ENCODE measurements at places on chromosomes 12 and 14.
A peak's percentile ranks its signal among the peaks of the same experiment; 100 is the strongest.

DNA sequence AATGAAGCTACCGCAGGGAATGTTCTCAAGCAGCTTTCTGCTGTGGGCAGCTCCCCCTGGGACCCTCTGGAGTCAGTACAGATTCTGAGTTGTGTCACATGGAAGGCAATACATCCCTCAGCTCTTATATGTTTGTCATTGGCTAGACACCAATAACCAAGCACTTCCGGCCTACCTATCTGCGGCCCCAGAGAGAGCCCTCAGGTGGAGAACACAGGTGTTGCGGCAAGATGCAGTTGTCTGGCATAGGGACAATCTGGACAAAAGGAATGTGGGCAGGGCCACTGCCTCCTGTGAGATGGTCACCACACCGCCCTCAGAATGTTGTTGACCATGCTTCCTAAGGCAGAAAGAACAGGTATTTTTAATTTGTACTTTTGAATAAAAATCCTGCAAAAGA is 118.7 kb downstream of the BRMS1L start:
- DNase-seq, result no peak

DNA sequence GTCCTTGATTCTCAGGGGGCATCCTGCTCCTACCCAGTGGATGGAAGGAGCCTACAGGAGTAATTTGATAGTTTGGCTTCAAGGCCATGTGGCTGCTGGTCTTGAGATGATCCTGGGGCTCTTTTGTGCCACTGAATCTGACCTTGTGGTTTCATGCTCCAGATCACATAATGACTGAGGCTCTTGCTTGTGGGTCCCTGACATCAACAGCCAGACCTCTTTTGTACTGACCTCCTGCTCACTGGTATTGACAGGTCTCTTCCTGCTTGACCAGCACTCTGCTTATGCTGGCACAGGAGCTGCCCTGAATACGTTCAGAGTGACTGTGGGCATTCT is 23.2 kb upstream of the JPH4 start:
- DNase-seq, result no peak

DNA sequence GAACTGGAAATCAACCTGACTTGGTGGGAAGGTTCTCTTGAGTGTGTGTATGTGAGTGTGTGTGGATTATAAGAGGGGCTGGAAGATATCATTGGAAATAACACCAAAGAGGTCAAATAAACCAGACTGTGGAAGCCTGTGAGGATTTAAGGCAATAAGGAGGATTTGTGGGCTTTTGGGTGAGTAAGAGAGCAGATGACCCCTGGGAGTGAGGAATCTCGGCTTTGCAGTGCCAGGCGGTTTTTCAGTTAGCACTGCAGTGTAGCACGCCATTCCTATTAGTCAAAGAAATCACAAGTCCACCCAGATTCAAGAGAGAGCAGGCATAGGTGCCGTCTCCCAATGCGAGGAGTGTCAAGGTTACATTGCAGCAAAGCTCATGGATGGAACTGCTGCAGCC is 63.3 kb downstream of the CALM1 start:
- no peak for DNase-seq

GRCh38 chr14:23062002-23062401 is 4.7 kb upstream of the CDH24 start:
- DNase-seq, result peak; percentile 86

DNA sequence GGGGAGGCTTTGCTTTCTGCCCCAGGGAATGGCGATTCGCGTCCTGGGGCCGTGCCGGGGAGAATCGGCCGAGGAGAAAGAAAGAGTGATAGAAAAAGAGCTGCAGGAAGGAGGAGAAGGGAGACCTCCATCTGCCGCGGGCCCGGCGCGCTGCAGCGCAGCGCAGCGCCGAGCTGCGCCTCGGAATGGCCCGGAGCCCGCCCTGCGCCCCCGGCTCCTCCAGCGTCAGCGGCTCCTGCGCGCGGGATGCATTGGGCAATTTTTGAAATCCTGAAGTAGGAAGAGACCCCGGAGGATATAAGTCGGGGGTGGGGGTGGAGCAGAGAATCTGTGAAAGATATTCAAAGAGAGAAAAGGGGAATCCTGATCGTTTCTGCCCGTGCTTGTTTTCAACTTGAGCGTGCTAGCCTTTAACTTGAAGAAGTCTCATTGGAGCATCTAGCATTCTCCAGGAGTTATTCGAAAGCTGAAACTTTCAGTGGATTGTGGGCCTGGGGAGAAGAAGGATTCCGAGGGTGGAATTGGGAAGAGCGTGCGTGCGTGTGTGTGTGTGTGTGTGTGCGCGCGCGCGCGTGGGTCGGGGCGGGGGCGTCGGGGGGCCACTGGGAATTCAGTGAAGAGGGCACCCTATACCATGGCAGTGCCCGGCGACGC is 441 bp downstream of the PDE3A start:
- DNase-seq, result no peak

DNA sequence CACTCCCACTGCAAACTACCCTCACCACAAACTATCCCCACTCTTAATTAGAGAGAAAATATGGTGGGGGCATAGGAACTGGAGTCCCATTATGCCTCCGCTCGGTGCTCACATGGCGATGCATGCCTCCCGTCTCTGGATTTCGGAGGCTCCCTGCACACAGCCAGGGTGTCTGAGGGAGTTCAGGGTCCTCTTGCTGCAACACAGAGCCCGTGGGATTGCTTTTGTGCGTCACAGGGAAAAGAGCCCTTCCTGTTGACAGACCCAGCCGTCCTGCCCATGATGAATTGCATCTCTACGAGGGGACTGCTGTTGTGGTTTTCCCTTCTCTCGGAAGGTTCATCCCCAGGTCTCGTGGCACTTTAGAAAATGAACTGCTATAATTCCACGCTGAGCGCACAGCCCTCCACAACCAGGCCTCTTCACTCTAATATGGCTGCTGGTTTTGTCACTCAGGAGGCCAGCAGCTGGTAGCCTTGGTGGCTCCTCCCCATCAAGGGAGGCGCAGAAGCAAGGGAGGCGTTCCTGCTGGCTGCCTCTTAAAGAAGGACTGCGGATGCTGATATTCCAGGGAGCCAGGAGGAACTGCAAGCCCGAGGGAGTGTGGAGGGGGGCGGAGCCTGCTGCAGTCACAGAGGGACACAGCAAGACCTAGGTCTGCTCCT is 158.0 kb downstream of the KCNA5 start:
- no peak for DNase-seq

GRCh38 chr14:24785698-24786097 is 151.7 kb upstream of the GZMB start:
- no peak for DNase-seq

DNA sequence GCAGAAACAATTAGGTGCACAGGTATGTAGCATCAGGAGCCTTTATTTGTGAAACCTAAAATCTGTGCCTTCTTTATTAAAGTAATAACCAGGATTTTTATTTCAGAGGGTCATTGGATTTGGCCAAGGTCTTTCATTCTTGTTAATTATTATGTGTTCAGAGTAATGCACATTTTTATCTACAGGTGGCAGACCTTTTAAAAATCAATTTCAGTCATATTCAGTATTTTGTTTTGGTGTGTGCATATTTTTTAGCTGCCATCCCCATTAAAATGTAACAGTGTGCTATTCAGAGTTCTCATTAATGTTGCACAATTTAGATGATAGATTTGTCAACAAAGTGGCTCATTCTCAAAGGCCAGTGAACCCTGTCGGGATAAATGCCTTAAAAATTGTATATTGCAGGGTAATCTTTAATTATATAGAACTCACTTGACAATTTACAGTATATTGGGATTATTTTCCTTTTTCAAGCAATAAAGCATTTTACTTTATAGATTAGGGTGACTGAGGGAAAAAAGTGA is 319.3 kb upstream of the SOX5 start:
- DNase-seq, result no peak

DNA sequence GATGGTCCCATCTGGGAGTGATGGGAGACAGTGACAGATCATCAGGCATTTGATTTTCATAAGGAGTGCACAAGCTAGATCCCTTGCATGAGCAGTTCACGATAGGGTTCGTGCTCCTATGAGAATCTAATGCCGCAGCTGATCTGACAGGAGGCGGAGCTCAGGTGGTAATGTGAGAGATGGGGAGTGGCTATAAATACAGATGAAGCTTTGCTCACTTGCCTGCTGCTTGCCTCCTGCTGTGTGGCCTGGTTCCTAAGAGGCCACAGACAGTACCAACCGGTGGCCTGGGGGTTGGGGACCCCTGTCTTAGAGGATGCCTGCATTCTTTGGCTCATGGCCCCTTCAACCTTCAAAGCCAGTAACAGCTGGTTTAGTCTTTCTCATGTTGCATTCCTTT is 130.3 kb downstream of the PTPN11 start:
- DNase-seq, result no peak

DNA sequence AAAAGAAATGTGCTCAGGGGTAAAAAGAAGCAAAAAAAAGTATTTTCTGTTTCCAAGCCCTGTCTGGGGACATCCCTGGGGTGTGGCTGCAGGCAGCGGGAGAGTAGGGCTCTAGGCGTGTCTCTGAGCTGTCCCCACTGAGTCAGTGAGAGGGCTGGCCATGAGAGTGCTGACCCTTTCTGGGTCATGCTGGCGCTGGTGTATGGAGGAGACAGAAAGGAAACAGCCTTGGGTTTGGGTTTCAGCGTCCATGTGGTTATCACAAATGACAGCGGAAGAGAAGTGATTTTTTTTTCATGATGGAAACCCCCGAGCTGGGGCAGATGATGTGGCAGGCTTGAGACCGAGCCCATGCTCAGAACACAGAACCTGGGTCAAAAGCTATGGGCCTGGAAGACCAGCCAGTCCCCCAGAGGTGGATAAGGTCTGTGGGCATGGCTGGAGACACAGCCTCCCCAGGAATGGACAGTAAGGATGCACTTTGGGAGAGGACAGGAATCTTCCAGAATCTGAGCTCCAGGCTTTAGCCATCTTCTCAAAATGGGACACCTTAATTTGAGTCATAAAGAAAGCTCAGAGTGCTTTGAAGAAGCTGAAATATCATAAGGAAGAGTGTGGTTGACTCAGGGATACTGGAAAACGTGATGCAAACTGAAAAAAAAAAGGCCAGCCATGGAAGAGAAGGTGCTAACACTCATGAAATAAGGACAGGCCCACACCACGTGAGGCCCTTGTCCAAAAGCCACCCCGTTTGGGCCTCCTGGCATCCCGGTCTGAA is 36.2 kb downstream of the SYNE3 start:
- DNase-seq, result no peak

- DNase-seq, result no peak
Observed at GRCh38 chr14:68661226-68662225, 131.3 kb downstream of the ZFP36L1 start.

DNA sequence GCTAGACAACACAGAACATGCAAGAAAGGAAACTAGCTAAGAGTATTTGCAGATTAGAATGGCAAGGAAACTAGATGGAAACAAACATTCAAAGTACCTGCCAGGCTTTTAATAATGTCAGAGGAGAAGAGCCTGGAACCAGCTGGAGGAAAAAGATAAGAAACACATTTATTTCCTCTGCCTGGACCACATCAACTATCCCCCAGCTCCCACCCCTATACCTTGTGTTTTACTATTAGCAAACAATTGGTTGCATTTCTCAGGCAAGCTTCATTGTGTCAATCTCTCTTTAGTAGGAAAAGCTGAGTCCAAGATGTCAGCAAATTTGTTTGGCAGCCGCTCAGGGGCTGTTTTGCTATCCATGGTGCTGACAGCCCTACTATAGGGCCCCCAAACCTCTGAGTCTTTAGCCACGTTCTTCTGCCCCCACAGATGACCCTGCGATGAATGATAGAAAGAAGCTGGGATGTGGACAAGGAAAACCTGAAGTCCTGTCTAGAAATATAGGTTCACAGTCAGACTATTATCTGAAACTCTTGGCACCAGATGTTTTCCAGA is 11.6 kb upstream of the SYNDIG1L start:
- DNase-seq, result no peak

DNA sequence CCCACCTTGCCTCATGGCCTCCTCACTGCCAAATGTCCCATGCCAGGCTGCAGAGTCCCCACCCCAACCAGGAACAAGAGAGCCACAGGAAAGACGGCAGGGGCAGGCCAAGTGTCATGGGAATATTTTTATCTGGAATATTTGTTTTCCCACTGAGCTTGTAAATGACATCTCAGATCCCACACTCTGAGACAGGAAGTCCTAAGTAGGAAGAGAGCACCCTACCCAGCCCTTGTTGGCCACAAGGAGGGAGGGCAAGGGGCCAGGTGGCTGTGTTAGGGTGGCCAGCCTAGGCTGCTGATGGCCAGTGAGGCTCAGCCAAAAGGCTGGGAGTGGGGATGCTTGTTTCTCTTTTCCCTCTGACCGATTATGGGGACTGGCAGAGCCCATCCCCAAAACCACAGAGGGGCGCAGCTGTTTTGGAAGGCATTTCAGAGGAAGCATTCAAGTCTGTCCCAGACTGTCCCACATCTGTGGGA is 7.7 kb upstream of the MEG3 start:
- DNase-seq, result no peak

DNA sequence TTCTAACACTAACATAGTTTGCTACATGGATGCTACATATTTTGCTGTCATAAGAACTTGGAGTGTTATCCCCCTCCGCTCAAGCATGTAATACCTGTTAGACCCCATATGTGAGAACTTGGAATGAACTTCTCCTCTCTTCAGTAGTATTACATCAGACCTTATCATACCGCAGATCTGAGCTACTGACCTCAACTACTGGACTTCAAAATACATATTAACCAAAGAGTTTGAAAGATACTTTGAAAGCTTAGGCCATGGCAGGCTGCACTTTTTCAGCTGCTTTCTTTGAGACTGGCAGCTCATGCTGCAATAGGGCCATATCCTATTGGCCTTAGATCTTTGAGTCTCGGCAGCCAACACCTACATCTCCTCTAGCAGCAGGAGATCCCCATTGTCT is 74.8 kb downstream of the EEA1 start:
- no peak for DNase-seq

DNA sequence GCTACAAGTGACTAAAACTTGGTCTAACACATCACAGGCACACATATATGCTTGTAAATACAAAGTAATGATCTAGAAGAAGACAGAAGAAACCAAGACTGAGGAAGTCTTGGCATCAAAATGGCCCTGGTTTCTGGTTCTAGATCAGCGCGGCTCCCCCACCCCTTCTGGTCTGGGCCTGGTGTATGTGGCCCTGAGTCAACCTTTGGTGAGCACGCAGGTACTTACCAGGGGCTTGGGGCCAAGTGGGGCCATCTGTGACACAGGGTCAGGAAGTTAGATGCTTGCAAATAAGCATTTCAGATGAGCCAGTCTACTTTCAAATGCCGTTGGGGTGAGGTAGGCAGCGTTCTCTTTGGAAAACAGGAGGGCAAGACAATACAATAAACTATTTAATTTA is 13.2 kb upstream of the HVCN1 start:
- no peak for DNase-seq

DNA sequence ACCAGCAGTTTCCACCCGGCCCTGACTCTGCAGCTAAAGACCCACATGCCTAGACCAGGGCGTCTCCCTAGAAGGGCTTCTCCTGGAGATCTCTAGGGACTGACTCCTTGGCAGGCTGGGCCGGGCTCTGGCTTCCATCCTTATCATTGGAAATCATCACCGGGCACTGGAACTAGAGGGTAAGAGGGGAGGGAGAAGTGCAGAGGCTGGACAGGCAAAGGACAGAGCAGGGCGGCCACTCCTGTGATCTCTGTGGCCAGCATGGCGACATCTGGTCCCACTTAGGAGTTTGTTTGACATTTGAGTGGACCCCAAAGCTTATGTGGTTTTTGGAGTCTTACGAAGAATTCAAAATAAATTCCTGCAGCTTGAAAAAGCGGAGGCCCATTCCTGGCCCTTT is 7.1 kb downstream of the LTBP2 start:
- no peak for DNase-seq
